Dermis blood vessel endothelial cell (primary cell): ENCODE measurements at places on chromosomes 3 and 15. TPM values are rescaled to one million over a fixed set of nuclear protein-coding genes. Genes with fewer than 3 reads are reported as not detected.

The ASB14 gene
- total RNA-seq = not detected in 2 replicates

The IGSF11 gene
- total RNA-seq = 0.19 TPM in 1 of 2 replicates, not detected in the other

The POPDC2 gene
- 0.33 and 1.7 TPM in 2 replicates for total RNA-seq

The LRTM1 gene
- total RNA-seq = not detected in 2 replicates

The SLCO3A1 gene
- 0.47 and 1.2 TPM in 2 replicates for total RNA-seq

The PAQR5 gene
- under 0.01 TPM in 1 of 2 replicates, not detected in the other for total RNA-seq

The TTC23 gene
- total RNA-seq = 28.2 and 28.3 TPM in 2 replicates

The MUSTN1 gene
- not detected in 2 replicates for total RNA-seq

The EOMES gene
- not detected in 2 replicates for total RNA-seq

The SNX22 gene
- 0.23 and 0.34 TPM in 2 replicates for total RNA-seq

The CKMT1B gene
- total RNA-seq = not detected in 2 replicates

The CCDC191 gene
- 1.3 and 3.2 TPM in 2 replicates for total RNA-seq

The KCNAB1 gene
- 0.17 and 1.2 TPM in 2 replicates for total RNA-seq

The GABPB1 gene
- total RNA-seq = 110 and 113 TPM in 2 replicates

The MRAS gene
- 6.8 and 11.5 TPM in 2 replicates for total RNA-seq

The ATP2B2 gene
- not detected in 2 replicates for total RNA-seq
